NCI-H2107 (cell line): ENCODE measurements at places on chromosomes 7 and 10.

DNA sequence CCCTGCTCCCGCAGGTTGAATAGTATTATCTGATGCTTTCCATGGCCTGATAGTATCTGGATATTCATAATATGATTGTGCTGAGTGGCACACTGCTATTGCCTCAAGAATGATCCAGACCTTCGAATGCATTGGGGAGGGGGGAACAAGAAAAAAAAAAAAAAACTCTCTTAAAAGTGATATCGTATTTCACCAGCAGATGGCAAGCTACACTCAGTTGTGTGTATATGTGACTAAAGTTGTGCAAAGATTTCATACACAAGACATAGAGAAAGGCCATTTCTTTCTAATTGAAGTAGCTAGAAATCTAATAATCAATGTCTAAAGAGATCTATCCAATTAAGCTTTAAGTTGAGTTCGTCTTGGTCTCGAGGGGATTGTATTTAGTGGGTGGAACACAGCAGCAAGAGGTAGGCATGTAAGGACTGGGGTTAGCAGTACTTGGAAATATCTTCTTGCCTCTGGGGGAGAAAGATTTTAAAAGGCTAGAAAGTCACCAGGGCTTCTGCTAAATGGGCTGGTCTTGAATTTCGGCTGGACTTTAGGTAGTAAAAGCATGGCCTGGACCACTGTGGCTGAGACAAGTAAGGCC lies 15.3 kb downstream of the SFRP4 start:
- DNase-seq = no peak

- no peak for DNase-seq
Measured at GRCh38 chr10:124428207-124428777, 9.6 kb upstream of the OAT start.

- no peak for DNase-seq
Measured at GRCh38 chr7:39356172-39356925, 209.9 kb upstream of the YAE1 start.

DNA sequence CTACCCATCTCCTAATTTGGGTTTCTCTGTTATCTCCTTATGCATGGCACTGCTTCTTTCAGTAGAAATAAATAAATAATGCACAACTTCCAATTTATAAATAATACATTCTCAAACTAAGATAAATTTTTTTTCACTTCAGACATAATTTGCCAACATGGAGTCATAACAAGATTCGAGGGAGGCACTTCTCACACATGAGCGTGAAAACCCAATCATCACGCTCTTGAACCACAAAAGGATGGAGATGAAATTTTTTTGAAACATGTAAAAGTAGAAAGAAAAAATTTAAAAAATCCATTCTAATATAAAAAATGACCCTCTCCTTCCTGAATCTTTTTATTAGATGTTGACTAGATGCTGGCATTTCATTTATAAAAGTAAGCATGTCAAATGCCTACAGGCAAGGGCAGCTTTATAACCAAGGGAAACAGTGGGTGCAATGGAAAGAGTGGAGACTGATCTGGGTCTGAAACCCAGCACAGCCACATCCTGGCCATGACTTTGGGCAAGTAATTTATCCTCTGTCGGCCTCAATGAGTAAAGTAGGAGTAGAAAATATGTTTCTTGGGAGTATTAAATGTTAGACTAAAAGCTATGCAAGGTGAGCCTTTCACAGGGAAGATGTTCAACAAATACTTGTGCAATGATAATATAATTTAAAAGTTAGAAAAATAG lies 185.0 kb downstream of the STK31 start:
- DNase-seq = no peak

- DNase-seq = no peak
Measured at GRCh38 chr7:33422825-33423645, 293.7 kb downstream of the BBS9 start.

GRCh38 chr7:3106361-3106826 lies 62.7 kb upstream of the CARD11 start:
- no peak for DNase-seq

DNA sequence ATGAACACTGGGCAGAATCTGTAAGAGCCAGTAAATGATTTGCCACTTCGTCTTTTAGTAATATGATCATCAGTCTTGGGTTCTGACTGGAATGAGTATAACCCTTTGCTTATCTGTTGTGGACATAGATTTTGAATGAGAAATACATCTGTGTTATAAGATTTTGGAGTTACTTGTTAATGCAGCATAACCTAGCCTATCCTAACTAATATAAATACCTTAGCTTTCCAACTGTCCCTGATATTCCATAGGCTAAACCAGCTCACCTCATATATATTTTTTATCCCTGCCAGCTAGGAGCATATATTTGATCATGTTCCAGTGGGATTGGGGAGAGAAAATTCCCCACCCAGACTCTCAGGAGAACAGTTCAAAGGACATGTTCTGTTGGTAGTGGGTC lies 15.1 kb downstream of the LRMDA start:
- no peak for DNase-seq

GRCh38 chr10:103578782-103579382 lies 85.4 kb downstream of the NEURL1 start:
- DNase-seq = no peak

GRCh38 chr10:70494536-70494935 lies 16.0 kb downstream of the PALD1 start:
- DNase-seq = no peak

- no peak for DNase-seq
Measured at GRCh38 chr10:122273966-122274545, 3.0 kb downstream of the BTBD16 start.
